Gastroesophageal sphincter (tissue), 4 donors: ENCODE measurements at places on chromosomes 11 and 22.

- ATAC-seq = no peak
Measured at GRCh38 chr22:45599836-45600577, 71.6 kb upstream of the ATXN10 start.

- no peak for ATAC-seq
Measured at GRCh38 chr11:8015753-8016239, 28.7 kb downstream of the EIF3F start.

DNA sequence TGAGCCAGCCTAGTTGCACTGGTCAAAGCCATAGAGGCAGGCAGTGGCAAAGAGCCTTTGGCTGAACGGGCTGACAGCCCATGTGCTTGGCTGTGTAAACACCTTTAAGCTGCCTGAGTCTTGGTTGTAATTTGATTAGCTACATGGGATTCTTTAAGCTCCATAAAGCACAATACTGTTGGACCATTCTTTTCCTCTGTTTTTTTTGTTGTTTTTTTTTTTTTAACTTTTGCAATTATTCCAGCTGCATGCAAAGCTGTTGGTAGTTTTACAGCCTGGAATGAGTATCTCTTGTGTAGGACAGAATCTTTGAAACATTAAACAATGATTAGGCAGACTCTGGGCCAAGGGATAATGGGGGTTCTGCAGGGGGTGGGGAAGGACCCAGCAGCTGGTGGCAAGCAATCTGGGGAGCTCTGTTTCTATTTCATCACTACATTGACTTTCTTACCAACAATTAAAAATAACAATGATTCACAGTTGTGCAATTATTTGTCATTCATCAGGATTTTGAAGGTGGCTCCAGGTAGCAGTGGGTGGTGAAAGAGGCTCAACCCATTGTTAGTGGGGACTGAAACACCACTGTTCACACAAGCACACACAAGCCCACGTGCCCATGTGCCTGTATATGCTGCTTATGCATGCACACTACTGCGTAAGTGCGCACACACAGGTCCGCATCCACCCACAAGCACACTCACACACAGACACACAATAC is 69.5 kb upstream of the CSNK2A3 start:
- no peak for ATAC-seq

DNA sequence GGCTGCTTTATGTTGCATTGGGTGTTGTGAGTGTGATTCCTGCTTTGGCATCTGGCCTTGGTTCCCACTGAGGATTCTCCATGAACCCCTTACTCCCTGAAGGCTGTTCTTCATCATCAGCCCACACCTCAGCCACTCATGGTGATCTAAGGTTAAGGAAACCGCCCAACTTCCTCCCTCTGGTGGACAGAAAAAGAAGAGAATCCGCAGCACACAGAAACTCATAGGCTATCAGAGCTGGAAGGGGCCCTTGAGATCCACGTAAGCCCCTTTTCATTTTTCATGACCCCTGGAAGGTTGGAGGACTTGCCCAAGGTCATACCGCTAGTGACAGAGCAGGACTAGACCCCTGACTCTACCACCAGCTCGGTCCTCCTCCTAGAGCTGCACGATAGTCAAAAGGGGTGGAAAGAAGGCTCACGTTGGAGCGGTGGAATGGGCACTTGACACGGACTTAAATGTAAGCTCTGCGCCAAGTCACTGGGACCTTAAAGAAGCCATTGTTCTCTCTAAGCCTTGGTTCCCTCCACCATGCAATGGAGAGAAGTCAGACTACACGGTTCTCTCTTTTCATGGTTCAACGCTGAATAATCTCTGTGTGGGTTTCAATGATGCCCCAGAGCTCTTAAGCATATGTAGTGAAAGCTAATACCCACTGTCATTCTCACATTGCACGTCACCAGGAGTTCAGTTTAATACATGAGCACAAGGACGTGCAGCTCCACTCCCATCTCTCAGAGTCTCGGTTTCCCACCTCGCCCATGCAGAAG is 83.6 kb upstream of the CRTAM start:
- no peak for ATAC-seq

DNA sequence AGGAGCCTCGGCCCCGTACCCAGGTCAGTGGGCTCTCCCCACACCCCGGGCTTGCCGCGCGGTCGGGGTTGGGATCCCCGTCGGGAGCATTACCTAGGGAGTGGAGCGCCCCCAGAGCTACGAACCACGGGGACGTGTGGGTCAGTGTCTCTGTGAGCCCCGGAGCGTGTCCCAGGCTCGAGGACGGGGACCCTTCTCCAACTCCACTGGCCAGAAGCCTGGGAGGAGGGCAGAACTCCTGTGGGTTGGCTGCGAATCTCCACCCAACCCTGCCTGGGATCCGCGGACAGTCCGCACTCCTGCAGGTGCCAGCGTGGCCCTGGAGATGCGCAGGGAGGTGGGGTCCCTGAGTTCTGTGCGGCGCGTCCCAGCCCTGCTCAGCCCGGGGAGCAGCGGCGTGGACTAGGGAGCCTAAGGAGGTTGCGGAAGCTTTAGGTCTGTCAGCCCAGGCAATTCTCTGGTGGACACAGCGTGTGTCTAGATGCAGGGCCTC is 346 bp downstream of the PPFIBP2 start:
- peak; percentile 6 for ATAC-seq

DNA sequence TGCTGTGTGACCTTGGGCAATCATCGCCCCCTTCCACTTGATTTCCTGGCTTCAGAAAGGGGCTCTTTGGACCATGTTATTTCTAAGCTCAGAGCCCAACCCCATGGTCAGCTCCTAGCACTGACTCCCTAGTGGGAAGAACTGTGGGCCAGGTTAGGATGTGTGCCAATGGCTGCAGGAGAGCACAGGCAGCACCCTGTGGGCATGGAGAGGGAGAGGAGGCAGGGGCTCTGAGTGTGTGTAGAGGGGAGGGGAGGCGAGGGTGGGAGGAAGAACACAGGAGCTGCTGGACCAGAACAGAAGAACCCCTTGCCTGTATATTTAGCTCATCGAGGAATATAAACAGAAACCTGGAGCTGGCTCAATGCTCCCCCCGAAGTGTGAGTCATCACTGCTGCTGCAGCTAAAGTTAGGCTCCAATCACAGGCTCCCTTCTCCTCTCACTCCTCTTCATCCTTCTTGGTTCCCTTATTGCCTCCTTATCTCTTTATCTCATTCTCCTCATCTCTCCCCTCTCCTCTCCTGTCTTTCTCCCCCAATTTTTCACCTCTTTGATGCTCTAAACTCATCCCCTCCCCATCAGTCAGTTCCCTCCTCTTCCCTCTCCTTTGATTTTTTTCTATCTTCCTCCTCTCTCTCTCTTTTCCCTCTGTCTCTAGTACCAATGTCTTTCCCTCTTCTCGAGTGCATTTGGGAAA is 14.5 kb upstream of the RPS19BP1 start:
- no peak for ATAC-seq

GRCh38 chr11:17790453-17790852 is 55.9 kb downstream of the KCNC1 start:
- ATAC-seq = no peak

DNA sequence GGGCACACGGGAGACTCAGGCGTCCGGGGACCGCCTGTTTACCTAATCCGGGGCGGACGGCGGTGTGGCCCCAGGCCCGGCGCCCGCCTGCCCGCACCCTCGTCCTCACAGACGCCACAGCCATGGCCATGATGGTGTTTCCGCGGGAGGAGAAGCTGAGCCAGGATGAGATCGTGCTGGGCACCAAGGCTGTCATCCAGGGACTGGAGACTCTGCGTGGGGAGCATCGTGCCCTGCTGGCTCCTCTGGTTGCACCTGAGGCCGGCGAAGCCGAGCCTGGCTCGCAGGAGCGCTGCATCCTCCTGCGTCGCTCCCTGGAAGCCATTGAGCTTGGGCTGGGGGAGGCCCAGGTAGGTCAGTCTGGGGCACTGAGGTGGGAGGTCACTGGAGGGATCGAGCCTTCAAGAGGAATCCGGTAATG is 10.0 kb upstream of the RAB1B start:
- no peak for ATAC-seq
